DMS79 treated with DMSO at 0.1 percent for 48 hours (cell line): ENCODE measurements at places on chromosomes 7 and 10.
A peak's percentile ranks its signal among the peaks of the same experiment; 100 is the strongest.

DNA sequence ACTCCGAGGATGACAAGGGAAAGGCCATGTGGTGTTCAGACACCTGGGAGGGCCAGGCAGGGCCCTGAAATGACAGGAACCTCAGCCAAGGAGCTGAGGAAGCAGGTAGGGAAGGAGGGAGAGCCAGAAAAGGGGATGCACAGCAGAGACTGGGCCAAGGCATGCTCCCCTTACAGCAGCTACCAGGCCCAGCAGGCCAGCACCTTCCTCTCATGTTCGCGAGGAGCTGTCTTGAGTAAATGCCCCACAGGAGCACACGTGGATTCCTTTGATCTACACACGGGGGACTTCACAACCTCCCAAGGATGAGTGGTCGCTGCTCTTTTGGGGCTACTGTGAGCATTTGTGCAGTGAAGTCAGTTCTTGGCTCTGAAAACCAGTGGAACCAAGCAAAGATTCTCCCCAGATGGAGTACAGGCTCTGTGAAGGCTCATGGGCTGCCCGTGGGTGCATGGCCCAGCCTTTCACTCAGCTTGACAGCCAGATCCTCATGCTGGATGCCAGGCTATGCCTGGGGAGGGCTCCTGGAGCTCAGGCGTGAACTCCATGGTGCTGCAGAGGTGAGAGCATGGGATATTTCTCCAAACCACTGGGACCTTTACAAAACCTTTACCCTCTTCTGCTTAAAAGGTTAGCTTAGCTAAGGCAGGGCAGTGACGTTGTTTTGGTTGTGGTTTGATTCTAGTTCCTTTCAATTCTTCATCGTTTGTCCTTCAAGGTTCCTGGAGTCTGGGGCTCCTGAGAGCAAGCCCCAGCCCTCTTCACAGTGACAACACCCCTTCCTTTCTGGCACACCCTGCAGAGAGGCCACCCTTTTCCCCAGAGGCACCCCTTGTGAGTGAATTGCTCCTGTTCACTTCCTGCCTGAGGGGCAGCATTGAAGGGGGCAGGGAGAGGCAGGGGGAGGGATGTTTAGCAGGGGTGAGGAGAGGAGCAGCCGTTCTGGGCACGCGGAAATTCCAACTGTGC, 74.2 kb upstream of the ZPBP start:
- no peak for DNase-seq

DNA sequence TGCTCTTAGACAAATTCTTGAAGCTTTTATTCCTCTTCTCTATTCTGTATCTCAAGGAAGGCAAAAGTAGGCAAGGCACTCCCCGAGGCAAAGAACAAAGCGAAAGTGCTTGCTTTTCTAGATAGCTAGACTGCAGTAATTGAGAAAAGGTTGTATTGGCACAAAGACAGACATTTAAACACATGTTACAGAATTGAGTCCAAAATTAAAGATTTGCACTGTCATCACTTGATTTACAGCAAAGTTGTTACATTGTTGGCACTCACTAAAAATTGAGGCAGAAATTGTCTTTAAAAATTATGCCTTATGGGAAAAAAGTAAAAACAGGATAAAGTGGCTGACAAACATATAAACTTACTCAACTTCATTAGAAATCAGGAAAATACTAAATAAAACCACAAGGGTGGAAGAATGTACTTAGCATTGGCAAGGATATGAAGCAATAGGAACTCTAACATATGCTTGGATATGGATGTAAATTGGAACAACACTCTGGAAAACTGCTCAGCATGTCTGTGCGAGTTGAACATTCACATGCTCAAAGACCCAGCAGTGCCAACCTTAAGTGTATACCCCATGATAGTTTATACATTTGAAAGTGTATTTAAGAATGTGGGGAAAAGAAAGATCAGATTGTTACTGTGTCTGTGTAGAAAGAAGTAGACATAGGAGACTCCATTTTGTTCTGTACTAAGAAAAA, 491.3 kb downstream of the GLRX3 start:
- no peak for DNase-seq

- no peak for DNase-seq
Measured at GRCh38 chr7:136064081-136064480, 86.9 kb upstream of the MTPN start.

DNA sequence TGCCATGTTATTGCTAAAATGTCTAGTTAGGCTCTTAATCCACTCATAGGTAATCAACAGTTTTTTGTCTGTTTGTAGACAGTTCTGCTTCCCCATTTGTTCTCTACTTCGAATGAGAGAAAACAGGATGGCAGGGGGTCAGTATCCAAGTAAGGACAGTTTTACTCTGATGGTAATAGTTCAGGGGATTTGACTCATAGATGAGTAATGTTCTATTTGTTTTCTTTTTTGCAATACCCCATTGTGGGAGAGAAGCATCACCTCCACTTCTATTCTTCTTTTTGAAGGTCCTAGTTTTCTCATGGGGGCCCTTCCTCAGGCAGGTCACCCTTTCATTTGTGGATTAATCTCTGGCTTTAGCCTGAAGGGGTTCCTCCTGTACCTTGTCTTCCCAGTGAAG, 13.9 kb downstream of the PCLO start:
- DNase-seq = no peak

DNA sequence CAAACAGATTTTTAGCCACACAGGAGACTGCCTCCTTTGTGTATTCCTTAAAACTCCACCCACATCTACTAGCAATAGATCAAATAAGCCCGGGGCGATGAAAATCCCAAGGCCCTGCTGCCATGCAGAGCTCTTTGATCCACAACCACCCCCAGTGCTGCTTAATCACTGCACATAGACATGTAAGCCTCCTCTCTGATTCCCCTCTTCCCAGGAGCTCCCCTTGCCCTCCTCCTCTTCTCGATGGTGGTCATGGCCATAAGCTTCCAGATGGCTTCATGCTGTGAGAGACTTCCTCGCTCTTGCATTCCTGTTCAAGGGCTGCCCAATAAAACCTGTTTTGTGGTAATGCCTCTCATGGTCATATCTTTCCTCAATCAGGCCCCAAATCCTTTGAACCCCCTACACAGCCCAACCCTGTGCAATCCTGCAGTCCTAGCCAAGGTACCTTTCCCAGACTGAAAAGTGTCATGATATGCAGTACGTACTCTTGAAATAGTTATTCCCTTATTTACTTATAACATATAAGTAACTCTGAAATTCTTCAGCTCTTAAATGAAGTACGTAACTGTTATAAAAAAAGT, 158.5 kb downstream of the CACNA2D1 start:
- no peak for DNase-seq

- no peak for DNase-seq
Measured at GRCh38 chr7:155916926-155917655, 104.8 kb upstream of the SHH start.

DNA sequence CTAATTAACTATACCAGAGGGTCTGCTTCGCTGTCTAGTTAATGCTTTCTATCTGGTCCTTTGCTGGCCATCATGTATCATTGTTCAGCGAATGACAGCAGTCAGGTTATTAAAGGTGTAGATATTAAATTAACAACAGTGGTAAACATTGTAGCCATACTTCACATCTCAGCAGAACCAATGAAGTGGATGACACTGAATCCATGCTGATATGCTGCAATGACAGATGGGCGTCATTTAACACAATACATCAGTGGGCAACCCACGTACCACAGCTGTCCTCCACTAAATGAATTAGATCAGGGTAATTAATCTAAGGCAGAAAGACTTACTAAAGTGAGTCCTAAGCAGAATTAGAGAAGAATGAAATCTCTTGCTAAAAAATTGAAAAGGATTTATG, 767.2 kb downstream of the NXPH1 start:
- DNase-seq = no peak

DNA sequence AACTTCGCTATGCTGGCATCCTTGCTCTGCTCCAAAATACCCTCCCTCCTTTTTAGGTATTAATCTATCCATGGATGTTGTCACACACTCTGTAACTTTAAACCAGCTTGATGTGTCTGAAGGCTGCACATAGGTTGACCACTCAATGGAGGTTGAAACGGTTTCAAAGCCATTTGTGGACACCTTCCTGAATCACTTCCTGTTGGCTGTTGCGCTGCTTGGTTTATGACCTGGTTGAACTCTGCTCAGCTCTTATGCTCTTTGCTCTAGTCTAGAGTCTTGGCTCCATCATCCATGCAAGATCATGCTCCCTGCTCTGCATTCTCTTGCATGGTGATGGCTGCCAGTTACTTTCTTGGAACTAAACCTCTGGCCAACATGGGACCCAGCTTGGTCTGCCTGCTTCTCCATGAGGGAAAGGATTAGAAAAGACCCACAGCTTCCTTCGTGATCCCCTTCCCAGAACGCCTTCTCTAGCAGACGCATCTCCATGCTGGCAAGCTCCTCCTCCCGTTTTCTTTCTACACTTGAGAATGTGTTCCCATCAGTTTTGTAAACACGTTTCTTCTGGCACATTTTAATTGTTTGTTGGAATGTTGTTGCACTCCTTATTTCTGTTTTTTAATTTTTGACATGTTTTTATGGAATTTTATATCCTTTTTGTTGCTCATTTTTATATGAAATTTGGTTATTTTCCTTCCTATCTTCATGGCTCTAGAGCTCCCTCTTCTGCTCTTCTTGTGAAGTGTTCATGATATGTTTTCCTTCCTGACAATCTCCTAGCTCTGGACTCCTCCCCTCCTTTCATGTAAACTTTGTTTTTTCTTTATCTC, 149.8 kb downstream of the XPNPEP1 start:
- no peak for DNase-seq

DNA sequence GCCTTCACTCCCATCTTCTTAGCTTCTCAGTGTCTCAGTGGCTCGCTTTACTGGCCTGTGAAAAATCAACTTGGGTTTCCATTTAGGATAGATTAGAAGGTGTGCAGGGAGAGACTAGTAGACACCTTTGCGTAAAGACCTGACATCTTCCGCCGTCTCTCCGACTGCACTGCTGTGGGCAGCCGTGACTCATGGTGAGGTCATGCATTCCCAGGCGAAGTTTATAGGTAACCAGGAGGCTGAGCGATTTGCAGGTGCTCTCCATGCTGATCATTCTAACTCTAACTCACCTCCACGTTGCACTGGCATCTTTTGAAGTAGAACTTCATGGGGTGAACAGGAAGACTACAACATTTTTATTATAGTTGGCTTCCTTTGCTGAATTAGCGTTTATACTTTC, 68.0 kb upstream of the ZNF438 start:
- no peak for DNase-seq

GRCh38 chr10:62159351-62159750, 109.3 kb downstream of the RTKN2 start:
- no peak for DNase-seq

DNA sequence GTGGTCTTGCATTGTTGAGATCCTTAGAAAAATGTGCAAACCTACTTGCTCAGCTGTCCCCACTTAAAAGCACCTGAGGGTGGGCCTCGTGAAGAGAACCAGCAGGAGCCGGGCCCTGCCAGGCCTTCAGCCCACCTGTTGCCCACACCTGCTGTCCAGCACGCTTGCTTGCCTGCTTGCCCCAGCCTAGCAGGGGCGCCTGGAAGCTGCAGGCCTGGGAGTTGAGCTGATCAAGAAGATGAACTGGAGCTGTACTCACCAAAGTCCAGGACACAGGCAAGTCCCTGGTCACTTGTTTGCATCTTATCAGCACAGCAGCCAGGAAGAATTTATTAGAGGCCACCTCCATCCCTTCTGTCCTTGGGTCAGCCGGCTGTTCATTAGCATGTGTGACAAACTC, 23.2 kb downstream of the CYP26A1 start:
- no peak for DNase-seq

DNA sequence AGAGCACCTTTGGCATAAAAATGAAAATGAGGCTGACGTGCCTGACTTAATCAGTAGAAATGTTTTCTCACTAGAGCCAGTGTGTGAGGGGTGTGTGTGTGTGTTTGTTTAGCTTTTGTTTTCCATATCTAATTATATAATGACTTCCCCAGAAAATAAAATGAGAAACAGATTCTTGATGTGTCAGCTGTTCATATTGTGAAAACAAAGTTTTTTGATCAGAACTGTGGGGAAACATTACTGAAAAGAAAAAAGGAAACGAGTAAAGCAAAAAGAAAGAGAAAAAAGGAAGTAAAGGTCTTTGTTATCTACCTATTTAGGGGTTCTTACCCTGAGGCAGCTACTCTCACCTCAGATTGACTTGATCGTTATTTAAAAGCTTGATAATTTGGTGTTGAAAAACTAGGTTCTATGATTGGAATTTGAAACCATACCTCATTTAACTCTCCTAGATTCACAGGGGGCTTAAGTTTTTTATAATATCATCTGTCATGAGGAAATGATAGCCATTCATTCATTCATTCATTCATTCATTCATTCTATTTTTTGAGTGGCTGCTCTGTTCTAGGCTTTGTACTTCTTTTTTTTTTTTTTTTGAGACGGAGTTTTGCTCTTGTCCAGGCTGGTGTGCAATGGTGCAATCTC, 58.0 kb downstream of the CREM start:
- no peak for DNase-seq

- peak; percentile 1 for DNase-seq
Measured at GRCh38 chr10:21173802-21174714, 276.9 kb upstream of the NEBL start.

DNA sequence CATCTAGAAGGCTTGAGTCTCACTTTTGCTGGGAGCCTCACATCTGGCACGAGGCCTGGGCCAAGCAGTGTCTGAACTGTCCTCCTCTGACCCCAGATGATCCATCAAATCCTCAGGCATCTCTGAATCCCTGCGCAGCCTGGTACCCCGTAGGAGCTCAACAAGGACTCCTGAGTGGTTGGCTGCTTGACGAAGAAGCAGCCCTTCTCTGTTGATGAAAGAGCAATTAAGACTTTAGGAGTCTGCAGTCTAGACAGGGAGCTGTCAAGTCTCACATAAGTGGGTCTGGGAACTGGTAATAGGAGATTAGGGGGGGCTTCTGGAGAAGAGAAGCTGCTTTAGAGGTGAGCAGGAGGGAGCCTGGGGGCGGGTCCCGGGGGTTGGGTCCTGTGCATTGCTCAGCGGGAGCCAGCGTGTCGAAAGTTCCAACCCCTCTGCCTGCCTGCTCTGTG, 326.0 kb downstream of the RPS24 start:
- peak; percentile 37 for DNase-seq

- no peak for DNase-seq
Measured at GRCh38 chr7:45178241-45179225, 20.9 kb downstream of the RAMP3 start.

DNA sequence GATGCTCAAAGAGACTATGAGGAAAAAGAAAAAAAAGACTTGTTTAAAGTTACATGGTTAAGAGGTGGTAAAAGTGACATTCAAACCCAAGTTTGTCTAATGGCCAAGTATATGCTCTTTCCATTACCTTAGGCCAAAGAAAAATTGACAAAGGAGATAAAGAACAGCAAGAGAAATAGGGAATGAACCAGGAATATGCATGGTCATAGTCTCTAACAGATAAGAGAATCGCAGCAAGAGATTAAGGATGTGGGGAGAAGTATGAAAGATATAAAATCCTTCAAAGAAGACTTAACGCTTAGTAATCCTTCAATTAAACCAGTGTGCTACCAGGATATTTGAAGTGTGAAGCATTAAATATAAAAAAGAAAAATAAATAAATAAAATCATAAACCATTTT, 23.2 kb upstream of the LRRN3 start:
- DNase-seq = no peak
